ENCODE measurements at places on chromosomes 1 and 21.
A peak's percentile ranks its signal among the peaks of the same experiment; 100 is the strongest.

- DNase-seq, result no peak
These were observed 137.1 kb downstream of the PROX1 start for GRCh38 chr1:214124915-214125314.

DNA sequence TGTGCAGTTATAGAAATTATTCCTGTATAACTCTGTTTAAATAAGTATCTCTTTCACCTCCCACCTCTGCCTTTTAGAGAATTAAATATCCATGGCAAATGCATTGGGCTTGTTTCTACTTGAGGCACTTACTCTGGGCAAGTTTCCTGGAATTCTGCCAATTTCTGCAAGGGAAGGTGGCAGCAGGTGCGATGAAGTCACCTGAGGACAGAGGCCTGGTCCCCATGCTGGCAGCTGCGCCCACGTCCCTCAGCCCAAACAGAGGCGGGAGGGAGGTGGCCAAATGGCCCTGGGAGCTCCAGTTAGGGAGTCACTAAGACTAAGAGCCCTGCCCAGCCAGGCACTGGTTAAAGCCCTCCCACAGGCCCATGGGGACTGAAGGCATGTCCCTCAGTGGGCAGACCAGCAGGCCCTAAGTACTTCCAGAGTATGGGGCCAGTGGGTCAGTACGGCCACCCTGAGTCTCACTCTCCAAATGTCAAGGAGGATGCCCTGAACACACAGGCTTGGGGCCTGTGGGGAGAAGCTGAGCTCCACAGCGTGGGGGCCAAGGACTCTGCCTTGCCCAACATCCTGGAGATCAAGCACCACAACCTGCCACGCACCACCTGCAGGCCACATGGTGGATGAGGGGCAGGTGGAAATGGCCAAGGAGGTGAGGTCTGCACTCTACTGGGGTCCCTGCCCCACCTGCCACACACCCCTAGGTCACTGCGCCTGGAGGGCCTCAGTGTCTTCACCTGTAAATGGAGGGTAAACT, 19.4 kb downstream of the ACOT7 start:
- DNase-seq, result no peak

DNA sequence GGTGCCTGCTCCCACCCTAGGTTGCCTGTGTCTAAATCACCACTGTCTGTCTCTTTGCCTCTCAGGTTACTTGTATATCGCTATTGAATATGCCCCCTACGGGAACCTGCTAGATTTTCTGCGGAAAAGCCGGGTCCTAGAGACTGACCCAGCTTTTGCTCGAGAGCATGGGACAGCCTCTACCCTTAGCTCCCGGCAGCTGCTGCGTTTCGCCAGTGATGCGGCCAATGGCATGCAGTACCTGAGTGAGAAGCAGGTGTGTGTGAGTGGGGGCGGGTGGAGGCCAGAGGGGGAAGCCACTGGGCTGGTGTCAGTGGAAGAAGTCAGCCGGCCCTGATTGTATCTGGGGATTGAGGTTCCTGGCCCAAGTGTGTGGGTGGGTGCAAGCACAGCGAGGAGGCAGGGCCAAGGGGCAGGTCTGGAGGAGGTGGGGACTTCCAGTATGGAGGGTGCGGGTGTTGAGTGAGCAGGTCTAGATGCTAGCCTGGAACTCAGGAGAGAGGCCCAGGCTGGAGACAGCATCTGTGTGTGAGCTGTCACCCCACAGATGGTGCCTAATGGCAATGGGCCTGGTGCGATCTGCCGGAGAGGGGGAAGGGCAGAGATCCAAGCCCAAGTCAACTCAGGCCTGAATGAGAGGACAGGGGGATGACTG, 17.2 kb downstream of the TIE1 start:
- DNase-seq, result no peak

GRCh38 chr1:53303726-53304515, 23.9 kb downstream of the LRP8 start:
- DNase-seq, result no peak

GRCh38 chr1:29786791-29787732, 550.7 kb downstream of the PTPRU start:
- DNase-seq, result no peak

- DNase-seq, result peak; percentile 71
These were observed 61.1 kb downstream of the XCL1 start for GRCh38 chr1:168637350-168637991.

DNA sequence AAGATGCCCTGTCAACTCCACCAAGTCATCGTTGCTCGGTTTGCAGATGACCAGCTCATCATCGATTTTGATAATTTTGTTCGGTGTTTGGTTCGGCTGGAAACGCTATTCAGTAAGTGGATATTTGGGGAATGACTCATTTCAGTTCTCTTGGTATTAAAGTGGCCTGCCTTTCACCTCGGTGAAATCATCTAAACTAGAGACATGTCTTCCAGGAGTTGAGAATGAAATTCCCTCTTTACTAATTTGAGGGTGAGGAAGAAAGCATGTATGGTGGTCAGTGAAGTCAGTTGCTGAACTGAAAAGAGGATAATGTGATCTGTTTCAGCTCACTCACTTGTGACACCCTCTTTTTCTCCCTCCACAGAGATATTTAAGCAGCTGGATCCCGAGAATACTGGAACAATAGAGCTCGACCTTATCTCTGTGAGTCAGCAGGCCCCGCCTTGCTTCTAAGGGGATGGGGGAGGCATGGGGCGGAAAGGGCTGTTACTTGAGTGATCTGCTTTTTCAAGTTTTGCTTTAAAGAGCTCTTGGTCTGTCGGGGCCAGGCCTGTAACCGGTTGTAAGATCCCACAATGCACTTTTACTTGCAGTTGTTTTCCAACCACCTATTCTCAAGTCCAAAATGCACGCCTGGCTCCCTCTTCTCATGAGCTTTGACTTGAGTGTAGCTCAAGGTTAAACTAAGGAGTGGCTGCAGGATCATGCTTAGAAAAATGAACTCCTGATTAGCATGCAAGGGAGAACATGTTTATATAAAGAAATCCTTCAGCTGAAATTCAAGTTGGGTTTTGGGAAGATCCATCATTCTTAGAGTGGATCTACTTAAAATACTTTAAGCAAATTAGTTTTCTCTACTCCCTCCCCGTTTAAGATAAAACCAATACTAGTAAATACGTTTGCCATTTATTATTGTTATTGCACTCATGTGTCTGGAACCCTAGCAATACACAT, 59.8 kb downstream of the CAPN2 start:
- DNase-seq, result peak; percentile 92

DNA sequence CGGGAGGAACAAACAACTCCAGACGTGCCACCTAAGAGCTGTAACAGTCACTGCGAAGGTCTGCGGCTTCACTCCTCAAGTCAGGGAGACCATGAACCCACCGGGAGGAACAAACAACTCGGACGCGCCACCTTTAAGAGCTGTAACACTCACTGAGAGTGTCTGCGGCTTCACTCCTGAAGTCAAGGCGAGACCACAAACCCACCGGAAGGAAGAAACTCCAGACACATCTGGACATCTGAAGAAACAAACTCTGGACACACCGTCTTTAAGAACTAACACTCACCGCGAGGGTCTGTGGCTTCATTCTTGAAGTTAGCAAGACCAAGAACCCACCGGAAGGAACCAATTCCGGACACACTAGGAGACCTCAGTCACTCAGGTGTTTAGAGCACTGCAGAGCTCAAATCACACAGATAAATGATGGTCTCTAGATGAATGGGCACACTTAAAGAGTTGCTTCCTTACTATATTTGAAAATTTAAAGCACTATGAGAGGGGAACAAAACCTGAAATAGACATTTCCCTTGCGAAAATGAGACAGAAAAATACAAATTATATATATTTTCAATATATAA, 587.7 kb upstream of the ADGRL4 start:
- DNase-seq, result no peak

GRCh38 chr1:79955966-79956365, 949.4 kb upstream of the ADGRL4 start:
- no peak for DNase-seq

DNA sequence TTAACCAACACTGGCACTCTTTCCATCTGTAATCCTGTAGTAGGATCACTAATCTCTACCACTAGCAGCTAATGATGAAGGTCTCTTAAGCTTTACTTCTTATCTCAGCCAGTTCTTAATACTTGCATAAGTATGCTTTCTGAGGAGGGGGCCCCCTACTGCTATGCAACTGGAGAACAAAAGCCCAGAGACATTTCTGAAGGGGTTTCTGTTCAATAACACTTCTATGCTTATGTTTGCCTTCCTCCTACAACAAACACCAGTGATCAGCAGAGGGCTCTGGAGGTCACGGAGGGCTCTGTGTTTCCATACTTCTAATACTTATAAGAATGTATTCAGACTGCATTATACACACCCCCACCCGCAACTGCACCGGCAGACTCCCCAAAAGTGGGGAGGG, 215.8 kb downstream of the BARHL2 start:
- peak; percentile 67 for DNase-seq

DNA sequence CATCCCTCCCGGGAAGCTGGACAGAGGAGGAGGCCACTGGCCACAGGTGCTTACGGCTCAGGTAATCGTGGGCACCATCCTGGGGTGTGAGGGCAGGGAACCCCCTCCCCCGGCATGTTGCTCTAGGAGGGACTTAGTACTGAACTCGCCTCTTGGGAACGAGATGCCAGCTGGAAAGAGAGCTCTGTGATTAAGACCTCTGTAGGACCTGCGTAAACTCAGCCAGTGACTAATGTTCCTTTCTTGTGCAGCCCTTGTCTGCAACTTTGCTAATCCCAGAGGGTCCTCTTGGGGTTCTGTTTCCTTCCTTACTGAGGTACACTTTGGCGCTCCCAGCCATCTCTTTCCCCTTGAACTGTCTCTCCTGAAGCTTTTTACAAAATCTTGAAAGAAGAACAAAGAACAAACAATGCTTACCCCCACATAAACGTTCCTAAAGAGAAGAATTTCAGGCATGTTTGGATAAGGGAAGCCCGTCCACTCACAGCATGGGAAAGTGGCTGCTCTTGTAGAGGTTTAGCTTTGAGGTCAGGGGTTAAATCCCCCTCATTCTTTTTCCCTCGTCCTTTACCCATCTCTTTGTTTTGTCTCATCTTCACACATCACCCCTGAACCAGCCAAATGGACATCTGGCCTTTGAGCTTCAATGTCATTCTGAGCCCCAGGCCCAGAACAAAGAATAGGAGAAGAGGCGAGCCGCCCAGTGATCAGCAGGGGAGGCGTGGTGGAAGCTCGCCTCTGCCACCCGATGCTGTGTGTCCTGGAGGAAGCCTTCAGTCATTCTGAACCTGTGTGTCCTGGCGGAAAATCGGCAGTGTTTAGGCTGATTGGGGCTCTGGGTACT, 37.4 kb downstream of the CITED4 start:
- peak; percentile 70 for DNase-seq
